ENCODE measurements at places on chromosomes 1 and 21. TPM values are rescaled to one million over a fixed set of nuclear protein-coding genes. Genes with fewer than 3 reads are reported as not detected.
A peak's percentile ranks its signal among the peaks of the same experiment; 100 is the strongest.

DNA sequence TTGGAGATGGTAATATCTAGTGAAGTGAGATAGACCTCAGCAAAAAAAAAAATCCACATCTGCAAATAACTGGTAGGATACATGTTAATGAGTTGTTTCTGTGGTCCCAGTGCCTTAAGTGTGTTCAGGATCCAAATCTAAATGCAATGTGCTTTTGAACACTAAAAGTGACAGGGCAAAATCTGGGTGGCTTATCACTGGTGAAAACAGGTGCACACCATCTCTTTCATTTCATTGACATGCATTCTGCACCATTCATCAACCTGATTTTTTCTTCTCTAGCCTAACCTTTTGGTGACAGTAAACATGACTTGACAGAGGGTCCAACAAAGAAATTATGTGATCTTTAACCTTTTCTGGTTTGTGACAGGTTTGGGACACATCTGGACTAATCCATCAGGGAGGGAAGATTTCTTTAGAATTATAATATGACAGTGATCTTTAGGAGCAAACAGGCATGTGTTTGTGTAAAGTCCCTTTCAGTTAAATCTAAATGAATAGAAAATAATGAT, 201.6 kb upstream of the NEGR1 start:
- H3K36me3 ChIP-seq = no peaks in the 10 kb centered on the region
- H3K4me3 ChIP-seq = no peak overlapping the region
- no peaks in the 10 kb centered on the region for H3K4me1 ChIP-seq
- no peaks in the 10 kb centered on the region for H3K27me3 ChIP-seq
- DNase-seq = no peak
- H3K27ac ChIP-seq = no peak overlapping the region

- DNase-seq = no peak
- H3K4me1 ChIP-seq = no peaks in the 10 kb centered on the region
- no peaks in the 10 kb centered on the region for H3K27me3 ChIP-seq
- H3K27ac ChIP-seq = no peak overlapping the region
Measured at GRCh38 chr1:26122988-26123973, 11.7 kb downstream of the PDIK1L start.

The RGSL1 gene
- not detected for total RNA-seq

DNA sequence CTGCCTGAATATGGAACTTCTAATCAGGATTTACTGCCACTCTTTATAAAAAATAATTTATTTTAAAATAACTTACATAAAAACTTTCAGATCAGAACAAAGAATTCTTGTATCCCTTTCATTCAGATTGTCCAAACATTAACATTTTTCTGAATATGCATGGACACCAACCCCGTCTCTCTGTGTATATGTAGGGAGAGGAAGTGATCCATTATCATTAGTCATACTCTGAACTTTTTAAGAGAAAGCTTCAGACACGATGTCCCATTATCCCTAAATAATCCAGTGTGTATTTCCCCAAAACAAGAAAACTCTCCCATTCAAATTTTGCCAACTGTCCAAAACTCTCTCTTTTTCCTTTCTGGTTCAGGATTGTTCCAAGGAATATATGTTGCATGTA, 122.3 kb upstream of the CXADR start:
- H3K4me3 ChIP-seq = no peak overlapping the region
- no peaks in the 10 kb centered on the region for H3K27me3 ChIP-seq
- no peaks in the 10 kb centered on the region for H3K36me3 ChIP-seq
- DNase-seq = no peak
- no peak overlapping the region for H3K27ac ChIP-seq
- H3K4me1 ChIP-seq = no peaks in the 10 kb centered on the region

The CFAP141 gene
- not detected for total RNA-seq

GRCh38 chr1:15425958-15426357, 12.3 kb upstream of the CTRC start:
- H3K4me1 ChIP-seq = peaks cover 6% of the 10 kb centered on the region
- no peak for DNase-seq
- H3K27ac ChIP-seq = no peak overlapping the region
- no peaks in the 10 kb centered on the region for H3K27me3 ChIP-seq
- no peak overlapping the region for H3K4me3 ChIP-seq
- H3K36me3 ChIP-seq = no peaks in the 10 kb centered on the region

GRCh38 chr1:226597616-226598454, 49.3 kb downstream of the STUM start:
- no peak overlapping the region for H3K4me3 ChIP-seq
- no peaks in the 10 kb centered on the region for H3K27me3 ChIP-seq
- no peaks in the 10 kb centered on the region for H3K36me3 ChIP-seq
- no peak overlapping the region for H3K27ac ChIP-seq

- H3K27me3 ChIP-seq = peaks cover 10% of the 10 kb centered on the region
- H3K27ac ChIP-seq = no peak overlapping the region
- no peaks in the 10 kb centered on the region for H3K36me3 ChIP-seq
Measured at GRCh38 chr1:6148497-6149241, 31.5 kb downstream of the CHD5 start.

GRCh38 chr1:220032911-220033310, 13.4 kb downstream of the EPRS1 start:
- no peak overlapping the region for H3K27ac ChIP-seq
- no peak overlapping the region for H3K4me3 ChIP-seq
- no peak for DNase-seq
- no peaks in the 10 kb centered on the region for H3K4me1 ChIP-seq
- H3K36me3 ChIP-seq = no peaks in the 10 kb centered on the region

The TBX15 gene
- 0.87 TPM for total RNA-seq

The UQCRHL gene
- 1.6 TPM for total RNA-seq

DNA sequence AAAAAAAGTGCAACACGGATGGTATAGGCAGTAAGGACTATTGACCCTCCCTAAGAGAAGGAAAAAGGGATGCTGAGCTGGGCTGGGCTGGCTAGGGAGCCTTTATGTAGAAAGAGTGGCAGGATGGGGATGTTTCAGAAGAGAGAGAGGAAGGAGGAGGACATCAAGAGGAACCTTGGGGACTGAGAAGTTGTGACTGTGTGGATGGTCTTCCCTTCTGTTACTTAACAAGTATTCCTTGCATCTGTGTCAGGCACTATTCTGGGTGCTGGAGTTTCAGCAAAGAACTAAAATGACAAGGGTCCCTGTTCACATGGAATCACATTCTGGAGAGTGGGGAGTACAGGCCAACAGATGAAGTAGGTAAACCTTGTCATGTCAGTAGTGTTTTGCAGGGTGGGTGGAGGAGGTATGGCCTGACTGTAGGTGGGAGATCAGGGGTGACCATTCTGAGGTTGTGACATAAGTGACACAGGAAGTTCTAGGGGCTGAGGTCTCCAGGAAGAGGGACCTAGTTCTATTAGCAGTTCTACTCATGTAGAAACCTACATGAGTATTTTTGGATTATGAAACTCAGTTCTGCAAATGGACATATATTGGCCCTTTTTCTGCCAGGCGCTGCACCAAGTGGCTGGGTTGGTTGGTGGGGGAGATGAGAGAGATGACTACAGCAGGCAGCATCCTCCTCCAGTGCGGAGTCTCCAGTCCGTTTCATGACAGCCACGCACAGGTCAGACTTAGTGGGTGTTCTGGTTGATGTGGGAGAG, 53.8 kb downstream of the PRDM2 start:
- H3K36me3 ChIP-seq = no peaks in the 10 kb centered on the region
- H3K4me3 ChIP-seq = no peak overlapping the region
- H3K27ac ChIP-seq = no peak overlapping the region

- H3K4me1 ChIP-seq = no peaks in the 10 kb centered on the region
- peaks cover 4% of the 10 kb centered on the region for H3K27me3 ChIP-seq
- H3K27ac ChIP-seq = no peak overlapping the region
Measured at GRCh38 chr1:169594391-169594790, 8.1 kb upstream of the F5 start.

DNA sequence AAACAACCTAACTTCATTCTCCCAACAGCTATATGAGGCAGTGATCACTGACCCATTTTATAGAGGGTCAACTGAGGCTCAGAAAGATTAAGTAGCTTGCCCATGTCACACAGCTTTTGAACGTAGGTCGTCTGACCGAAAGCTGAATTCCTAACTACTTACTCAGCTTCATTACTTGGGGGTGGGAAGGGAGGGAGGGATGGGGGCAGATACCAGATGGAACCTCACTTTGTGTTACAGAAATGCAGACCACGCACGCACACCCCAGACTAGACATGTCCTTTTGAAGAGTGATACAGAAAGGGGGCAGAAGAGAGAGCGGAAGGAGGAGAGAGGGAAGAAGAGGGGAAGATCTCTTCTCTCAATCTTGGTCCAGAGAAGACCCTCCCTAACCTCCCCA, 2.3 kb downstream of the ADGRB2 start:
- peaks cover 4% of the 10 kb centered on the region for H3K4me1 ChIP-seq
- H3K27me3 ChIP-seq = no peaks in the 10 kb centered on the region
- H3K4me3 ChIP-seq = no peak overlapping the region

DNA sequence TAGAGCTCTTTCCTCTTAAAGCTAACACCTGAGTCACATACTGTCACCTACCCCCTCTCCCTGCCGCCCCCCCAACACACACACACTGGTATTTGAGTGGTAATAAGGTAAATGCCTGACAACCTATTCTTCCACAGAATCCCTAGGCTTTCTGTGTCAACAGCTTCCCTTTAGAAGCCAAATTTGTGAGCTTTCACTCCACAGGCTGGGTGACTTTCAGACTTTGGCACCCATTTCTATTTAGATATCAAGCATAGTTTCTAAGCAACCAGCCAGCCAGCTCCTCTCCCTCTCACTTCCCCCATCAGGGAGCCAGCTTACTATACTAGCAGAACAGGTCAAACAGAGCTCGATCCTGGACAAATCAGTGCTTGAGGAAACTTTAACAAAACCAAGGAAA, 3.2 kb upstream of the C1orf74 start:
- peaks cover 30% of the 10 kb centered on the region for H3K4me1 ChIP-seq
- DNase-seq = peak; percentile 92
- H3K27me3 ChIP-seq = no peaks in the 10 kb centered on the region
- H3K4me3 ChIP-seq = no peak overlapping the region
- peak overlapping the region; percentile 88 for H3K27ac ChIP-seq

The ALDH9A1 gene
- 172 TPM for total RNA-seq

- H3K4me1 ChIP-seq = no peaks in the 10 kb centered on the region
- H3K4me3 ChIP-seq = no peak overlapping the region
- DNase-seq = no peak
- H3K27ac ChIP-seq = no peak overlapping the region
- no peaks in the 10 kb centered on the region for H3K36me3 ChIP-seq
- H3K27me3 ChIP-seq = no peaks in the 10 kb centered on the region
Measured at GRCh38 chr1:212401042-212401441, 13.6 kb downstream of the PACC1 start.

The FLG2 gene
- 0.36 TPM for total RNA-seq

- no peaks in the 10 kb centered on the region for H3K4me1 ChIP-seq
- H3K36me3 ChIP-seq = no peaks in the 10 kb centered on the region
- H3K4me3 ChIP-seq = no peak overlapping the region
- no peaks in the 10 kb centered on the region for H3K27me3 ChIP-seq
- DNase-seq = no peak
- no peak overlapping the region for H3K27ac ChIP-seq
Measured at GRCh38 chr1:45215485-45216199, 9.2 kb upstream of the ZSWIM5 start.

The SRGAP2C gene
- total RNA-seq = 15.6 TPM

DNA sequence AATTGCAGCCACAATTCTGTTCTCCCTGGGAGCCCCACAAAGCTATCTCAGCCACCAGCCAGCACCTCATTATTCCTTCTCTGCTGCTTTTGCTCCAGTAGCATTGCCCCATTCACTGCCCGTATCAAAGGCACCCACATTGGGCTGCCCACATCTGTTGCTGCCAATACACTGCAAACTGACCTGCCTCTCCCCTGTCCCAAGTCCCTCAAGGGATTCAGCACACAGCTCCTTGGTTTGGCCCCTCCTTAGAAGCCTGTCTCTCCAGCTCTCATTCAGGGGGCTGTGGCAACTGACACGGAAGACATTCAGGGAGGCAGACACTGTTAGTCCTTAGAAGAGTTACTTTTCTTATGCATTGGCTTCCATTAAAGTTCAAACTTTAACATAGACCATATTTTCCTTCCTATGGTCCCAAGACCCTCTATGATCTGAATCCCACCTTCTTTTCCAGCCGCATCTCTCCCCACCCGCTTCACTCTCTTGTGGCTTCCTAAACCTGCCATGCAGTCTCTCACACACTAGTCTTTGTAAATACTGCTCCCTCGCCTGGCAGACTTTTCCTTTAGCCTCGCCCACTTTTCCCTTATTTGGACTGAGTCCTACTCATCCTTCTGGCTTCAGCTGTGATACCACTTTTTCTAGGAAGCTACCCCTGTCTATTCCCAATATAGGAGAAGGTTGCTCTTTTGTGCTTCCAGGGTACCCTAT, 19.3 kb upstream of the KLHDC8A start:
- no peaks in the 10 kb centered on the region for H3K4me1 ChIP-seq
- no peak overlapping the region for H3K27ac ChIP-seq
- peak; percentile 23 for DNase-seq

DNA sequence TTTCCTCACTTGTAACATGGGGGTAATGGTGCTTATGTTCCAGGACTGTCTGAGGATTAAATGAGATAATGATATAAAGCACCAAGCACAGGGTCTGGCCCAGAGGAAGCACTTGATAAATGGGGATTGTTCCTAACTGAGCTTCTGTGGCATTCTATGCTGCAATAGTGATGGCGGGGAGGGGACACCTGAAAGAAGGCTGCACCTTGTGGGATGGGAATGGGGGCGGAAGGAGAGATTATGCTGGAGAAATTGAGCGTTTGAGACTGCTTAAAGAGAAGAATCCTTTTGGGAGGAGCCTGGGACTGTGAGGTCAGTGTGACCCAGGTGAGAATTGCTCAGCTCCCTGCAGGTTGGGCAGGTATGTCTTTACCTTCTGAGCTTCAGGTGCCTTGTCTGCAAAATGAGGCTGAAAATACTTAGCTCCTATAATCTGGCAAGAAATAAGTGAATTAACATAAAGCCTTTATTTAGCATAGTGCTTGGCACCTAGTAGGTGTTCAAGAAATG, 55.9 kb upstream of the CTPS1 start:
- H3K27ac ChIP-seq = no peak overlapping the region
- H3K27me3 ChIP-seq = no peaks in the 10 kb centered on the region
- no peaks in the 10 kb centered on the region for H3K36me3 ChIP-seq
- DNase-seq = no peak

- no peaks in the 10 kb centered on the region for H3K27me3 ChIP-seq
- no peak for DNase-seq
- no peaks in the 10 kb centered on the region for H3K4me1 ChIP-seq
Measured at GRCh38 chr1:204574865-204575163, 58.6 kb downstream of the MDM4 start.

DNA sequence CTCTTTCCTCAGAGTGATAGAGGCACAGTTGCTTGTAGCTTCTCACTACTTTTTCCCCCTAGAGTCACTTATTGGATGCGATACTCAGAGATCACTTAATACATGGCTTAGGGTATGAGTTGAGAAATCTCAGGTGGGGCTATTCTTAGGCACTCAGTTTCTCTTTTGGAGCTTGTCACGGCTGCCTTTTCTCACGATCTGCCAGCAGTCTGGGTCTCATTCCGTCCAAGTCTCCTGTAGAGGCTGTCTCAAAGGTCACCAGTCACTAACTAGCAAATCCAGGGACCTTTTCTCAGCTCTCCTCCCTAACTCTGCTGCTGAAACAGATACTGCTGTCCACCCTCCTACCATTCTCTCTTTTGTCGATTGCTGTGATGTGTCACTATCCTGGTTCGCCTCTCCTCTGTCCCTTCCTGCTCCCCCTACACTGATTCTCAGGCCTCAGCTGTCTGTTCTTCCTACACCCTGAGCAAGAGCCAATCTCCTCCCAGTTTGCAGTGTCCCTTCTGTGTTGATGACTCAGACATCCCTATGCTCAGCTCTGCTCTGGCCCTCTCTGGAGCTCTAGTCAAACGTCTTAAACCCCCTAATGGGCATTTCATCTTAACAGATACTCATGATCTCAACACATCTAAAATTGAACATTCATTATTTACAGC, 12.4 kb downstream of the ATP1A2 start:
- DNase-seq = no peak
- no peak overlapping the region for H3K27ac ChIP-seq
- no peaks in the 10 kb centered on the region for H3K4me1 ChIP-seq
- H3K27me3 ChIP-seq = no peaks in the 10 kb centered on the region
- no peaks in the 10 kb centered on the region for H3K36me3 ChIP-seq
